ENCODE measurements at places on chromosomes 11 and 22.

DNA sequence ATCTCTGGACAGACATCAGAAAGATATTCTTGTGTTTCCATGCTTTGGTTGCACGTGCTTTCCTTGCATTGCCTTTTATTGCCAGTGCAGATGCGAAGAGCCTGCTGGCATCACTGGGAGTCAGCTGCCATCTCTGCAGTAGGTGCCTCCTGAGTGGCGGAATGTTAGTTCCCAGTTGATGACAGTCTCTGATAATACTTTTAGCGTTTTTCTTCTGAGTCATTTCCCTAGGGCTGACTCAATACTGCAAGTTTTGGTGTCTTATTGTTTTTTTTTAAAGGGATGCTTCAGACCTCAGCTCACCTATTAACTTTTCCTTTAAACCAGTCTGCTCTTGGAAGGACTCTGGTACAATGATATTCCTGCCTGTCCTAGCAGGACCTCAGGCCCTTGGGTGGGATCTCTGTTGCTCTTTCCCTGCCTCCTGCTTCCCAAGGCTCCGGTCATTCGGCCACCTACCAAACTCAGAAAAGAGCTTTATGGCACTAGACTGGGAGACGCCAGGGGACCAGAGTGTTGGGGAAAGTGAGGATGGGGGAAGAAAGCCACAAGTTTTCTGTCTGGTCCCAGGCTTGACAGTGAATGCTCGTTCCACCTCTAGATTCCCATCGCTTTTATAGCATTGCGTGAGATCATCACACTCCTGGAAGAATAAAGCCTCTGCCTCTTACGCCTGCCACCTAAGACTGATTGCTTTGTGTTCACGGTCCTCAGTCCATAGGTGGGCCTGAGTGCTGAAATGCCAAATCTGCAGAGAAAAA is 308.7 kb downstream of the DDX10 start:
- DNase-seq, result peak; percentile 94

GRCh38 chr11:10920205-10920604 is 62.4 kb upstream of the ZBED5 start:
- no peak for DNase-seq

DNA sequence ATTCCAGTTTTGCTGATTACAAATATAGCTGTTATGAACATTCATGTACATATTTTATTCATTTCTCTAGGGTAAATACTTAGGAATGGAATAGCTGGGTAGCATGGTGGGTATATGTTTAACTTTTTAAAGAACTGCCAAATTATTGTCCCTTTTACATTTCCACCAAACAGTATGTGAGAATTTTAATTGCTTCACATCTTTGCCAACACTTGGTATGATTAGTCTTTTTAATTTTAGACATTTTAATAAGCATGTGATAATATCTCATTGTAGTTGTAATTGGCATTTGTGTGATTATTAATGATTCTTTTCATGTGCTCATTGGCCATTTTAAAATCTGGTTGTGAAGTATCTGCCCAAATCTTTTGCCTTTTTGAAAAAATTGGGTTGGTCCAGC is 72.6 kb upstream of the SORL1-AS1 start:
- DNase-seq, result no peak

DNA sequence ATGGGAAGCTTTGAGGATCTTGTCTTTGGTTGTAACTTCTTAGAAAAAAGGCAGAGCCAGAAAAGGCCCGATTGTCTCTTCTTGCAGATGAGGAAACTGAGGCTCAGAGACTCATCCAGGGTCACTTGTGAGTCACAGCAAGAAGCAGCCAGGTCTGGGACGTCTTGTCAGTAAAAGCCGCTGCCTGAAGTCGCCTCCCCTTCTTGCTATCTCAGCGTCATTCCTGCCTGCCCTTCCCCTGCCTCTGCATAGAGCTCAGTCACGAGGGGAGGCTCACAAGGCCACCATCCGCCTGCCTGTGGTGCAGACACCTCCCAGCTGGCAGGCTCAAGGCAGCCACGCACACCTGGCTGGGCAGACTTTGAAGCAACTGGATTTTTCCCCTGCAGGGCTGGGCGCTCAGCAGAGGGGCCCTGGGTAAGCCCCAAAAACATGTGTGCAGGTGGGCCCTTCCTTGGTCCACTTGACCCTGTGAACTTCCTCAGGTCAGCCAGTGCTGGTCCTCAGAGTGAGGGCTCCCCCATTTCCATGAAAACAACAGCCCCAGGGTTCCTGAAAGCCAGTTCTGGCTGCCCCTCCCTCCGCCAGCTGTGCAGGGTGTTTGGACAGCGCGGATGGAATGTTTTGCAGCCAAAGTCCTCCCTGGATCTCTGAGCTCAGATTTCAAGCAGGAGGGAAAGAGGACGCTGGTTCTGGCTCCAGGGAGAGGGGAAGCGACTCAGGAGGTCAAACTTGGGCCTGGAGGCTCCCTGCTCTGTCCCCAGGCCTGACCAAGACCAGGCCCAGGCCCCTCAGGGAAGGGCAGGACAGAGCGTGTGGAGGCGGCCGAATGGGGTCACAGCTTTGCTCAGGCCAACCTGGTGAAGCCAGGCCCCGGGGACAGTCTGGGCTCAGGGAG is 6.0 kb upstream of the RAB3IL1 start:
- DNase-seq, result peak; percentile 61

GRCh38 chr11:63536669-63537292 is at the start of gene PLAAT4:
PLAAT4 (plus strand) TSS chr11:63536808; CDS start chr11:63536869, 61 bp downstream.
- peak; percentile 72 for DNase-seq

DNA sequence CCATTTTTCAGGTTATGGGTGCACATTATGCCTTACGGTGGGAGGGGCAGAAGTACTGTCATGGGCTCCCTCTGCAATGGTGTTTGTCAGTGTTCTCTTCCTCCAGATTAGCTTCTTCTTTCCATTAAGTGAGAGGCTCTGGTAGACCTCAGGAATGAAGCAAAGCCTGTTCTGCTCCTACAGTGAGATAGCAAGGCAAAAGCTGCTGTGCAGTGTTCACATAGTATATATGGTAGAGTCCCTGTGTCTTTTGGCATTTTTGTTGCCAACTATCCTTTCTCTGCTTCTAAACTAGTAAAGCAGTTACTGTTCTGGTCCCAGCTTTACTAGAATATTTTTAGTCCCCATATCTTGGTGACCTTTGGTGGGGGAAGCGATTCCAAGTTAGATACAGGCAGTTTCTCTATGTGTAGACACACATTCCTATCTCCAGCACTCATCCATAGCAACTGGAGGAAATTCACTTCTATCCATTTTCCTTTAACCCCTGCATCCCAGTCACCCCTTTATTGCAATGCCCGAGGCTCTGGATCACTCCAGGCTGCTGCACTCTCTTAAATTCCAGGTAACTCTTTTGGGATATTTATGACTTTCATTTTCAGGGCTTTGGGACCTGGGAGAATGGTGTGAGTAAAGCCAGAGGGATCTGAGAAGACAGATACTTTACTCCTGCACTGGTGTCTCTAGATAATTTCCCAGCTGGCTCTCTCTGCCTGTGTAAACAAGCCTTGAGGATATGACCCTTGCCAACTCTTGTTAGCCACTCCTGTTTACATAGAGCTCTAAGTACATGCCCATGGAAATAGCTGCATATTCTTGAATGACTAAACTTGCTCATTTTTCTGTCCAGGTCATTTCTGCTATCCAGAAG is 3.9 kb upstream of the TRIM34 start:
- DNase-seq, result peak; percentile 25

GRCh38 chr22:47100646-47101200 is 338.3 kb downstream of the TBC1D22A start:
- DNase-seq, result no peak

GRCh38 chr22:32985899-32986765 is 72.0 kb downstream of the SYN3 start:
- DNase-seq, result peak; percentile 70

DNA sequence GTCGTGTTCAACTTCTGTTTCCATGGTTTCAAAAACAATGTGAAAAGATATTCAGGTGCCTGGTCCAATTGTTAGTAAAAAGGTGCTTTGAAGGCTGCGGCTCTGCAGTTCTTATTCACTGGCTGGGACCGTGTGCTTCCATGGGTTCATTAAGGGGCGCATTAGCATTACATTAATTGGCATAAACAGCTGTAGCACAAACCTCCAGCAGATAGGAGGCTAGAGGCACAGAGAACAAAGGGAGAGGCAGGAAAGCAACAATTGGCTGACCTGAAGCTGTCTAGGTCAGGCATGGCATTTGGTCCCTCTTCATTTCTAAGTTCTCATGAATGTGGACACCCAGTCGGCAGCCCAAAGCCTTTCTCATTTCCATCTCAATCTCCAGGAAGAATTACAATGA is 16.6 kb downstream of the PAK1 start:
- DNase-seq, result no peak

DNA sequence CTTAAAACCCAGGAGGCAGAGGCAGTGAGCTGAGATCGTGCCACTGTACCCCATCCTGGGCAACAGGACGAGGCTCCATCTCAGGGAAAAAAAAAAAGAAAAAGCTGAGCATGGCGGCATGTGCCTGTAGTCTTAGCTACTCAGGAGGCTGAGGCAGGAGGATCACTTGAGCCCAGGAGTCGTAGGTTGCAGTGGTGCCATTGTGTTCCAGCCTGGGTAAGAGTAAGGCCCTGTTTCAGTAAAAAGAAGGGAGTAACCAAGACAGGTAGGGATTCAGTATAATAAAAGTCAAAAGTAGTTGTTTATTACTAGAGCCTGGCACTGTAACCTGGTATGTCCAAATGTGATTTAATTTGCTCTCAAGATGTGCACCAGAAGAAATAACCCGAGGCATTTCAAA is 8.1 kb upstream of the RAB30 start:
- no peak for DNase-seq

DNA sequence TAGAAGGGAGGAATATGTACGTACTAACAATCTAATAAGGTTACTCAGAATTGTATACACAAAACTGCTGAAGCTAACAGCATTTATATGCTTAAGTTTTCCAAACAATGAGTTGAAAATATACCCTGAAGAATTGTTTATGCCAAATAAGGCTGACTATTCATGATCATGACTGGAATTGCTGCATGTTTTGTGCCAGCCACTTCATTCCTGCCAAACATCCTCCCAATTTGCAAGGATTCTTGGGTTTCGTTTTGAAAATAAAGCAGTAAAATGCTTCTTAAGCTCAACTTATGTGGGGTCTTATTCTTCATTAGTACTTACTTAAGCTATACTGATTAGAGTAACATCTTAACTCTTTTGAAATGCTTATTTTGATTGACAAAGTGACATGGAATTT is 149.0 kb downstream of the SPON1 start:
- no peak for DNase-seq

GRCh38 chr11:115682101-115682500 is 177.9 kb upstream of the CADM1 start:
- DNase-seq, result peak; percentile 35

GRCh38 chr22:42310291-42311015 is 40.0 kb upstream of the TCF20 start:
- DNase-seq, result no peak

GRCh38 chr22:40477683-40478337 is 107.4 kb downstream of the SGSM3 start:
- DNase-seq, result no peak

- no peak for DNase-seq
Measured at GRCh38 chr11:120228794-120229384, 11.1 kb upstream of the POU2F3 start.

DNA sequence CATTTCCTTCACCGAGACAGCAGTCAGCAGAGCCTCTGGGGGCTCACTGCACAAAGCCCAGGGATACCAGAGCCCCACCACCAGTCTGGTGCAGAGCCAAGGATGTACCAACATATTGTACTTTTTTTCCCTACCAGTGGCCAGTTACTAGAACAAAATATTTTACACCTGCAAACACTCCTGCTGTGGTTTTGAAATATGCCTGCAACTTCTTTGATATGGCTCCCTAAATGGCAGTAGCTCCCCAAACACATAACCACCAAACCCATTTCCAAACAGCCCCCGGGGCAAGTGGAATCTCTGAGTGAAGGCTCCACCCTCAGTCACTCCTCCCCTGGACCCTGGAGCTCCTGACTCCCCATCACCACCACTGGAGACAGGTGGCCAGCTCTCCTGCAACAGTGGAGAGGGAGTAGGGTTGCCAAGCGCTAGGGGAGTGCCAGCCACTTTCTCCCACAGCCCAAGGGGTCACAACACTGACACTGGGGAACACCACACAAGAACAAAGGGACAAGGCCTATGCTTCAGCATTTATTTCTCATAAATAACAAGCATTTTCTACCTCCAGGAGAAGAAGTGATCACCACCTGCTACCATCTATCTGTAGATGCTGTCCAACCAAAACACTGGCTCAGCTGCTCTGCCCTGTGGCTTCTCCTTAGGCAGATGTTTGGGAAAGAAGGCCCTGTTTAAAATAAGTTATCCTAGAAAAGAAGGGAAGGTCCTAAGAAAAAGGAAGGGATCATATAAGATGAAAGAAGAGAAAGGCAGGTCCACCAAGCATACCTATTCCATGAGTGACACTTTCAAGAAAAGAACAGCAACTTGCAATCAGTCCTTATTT is 15.1 kb downstream of the DGCR2 start:
- DNase-seq, result peak; percentile 5

GRCh38 chr11:100671471-100671870 is 15.6 kb upstream of the ARHGAP42 start:
- peak; percentile 77 for DNase-seq

GRCh38 chr11:119384332-119384731 is 2.8 kb upstream of the USP2 start:
- DNase-seq, result no peak

DNA sequence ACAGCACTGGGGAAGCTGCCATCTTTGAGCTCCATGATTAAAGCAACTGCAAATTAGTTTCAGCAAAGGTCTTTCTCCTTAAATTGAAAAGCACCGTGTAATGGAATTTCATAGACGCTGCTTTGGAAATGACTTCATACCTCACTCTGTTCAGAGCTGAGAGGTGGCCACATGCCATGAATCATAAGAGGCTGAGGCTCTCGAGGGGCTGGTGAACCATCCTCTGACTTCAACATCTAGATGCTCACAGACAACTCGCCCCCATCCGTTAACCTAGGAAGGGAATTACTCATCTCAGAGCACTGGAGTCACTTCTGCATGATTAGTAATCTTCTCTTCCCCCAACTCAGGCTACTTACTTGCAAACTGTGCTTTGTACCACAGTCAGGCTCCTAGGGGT is 122.3 kb downstream of the RCN1 start:
- peak; percentile 83 for DNase-seq

DNA sequence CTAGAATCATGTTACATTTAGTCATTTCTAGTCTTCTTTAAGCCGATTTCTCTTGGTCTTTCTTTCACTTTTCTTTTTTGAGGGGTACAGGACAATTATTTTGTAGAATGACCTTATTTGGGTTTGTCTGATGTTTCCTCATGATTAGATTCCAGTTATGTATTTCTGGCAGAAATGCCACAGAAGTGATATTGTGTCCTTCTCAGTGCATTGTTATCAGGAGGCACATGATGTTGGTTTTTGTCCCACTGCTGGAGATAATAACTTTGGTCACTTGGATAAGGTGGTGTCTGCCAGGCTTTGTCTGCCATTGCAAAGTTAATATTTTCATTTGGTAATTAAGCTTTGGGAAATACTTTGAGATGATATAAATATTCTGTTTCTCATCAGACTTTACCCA is 100.3 kb downstream of the RRM1 start:
- DNase-seq, result no peak

GRCh38 chr11:65432100-65432650 is 9.6 kb downstream of the NEAT1 start:
- no peak for DNase-seq

GRCh38 chr11:95245038-95245437 is 14.0 kb upstream of the SESN3 start:
- peak; percentile 3 for DNase-seq

Measured in RPMI7951 (cell line).